A172 (cell line): ENCODE measurements at places on chromosomes 13 and 19. TPM values are rescaled to one million over a fixed set of nuclear protein-coding genes. Genes with fewer than 3 reads are reported as not detected.

SRRM5 gene
- not detected in 2 replicates for total RNA-seq

HSPBP1 gene
- total RNA-seq: 88.0 and 108 TPM in 2 replicates

CEACAM8 gene
- not detected in 2 replicates for total RNA-seq

CLEC17A gene
- not detected in 2 replicates for total RNA-seq

TICAM1 gene
- total RNA-seq: 1.4 and 2.9 TPM in 2 replicates

NCCRP1 gene
- not detected in 2 replicates for total RNA-seq

MTUS2 gene
- total RNA-seq: 0.10 TPM in 1 of 2 replicates, not detected in the other

MAMSTR gene
- 0.93 and 1.1 TPM in 2 replicates for total RNA-seq

ZNF561 gene
- total RNA-seq: 30.1 and 31.4 TPM in 2 replicates

OR7A10 gene
- not detected in 2 replicates for total RNA-seq

CDC42EP5 gene
- total RNA-seq: 17.2 and 19.1 TPM in 2 replicates

ZNF649 gene
- total RNA-seq: 0.78 and 2.4 TPM in 2 replicates

CEACAM3 gene
- not detected in 2 replicates for total RNA-seq

FAM216B gene
- not detected in 2 replicates for total RNA-seq

SELENOV gene
- not detected in 2 replicates for total RNA-seq

RASAL3 gene
- total RNA-seq: not detected in 2 replicates

ZNF45 gene
- 11.1 and 15.9 TPM in 2 replicates for total RNA-seq

RFPL4AL1 gene
- 1.6 TPM in 1 of 2 replicates, not detected in the other for total RNA-seq

ZNF534 gene
- not detected in 2 replicates for total RNA-seq

MUC16 gene
- total RNA-seq: 0.02 TPM in 1 of 2 replicates, not detected in the other

ATP8B3 gene
- total RNA-seq: 8.6 and 12.4 TPM in 2 replicates

MEIOSIN gene
- not detected in 2 replicates for total RNA-seq

LMTK3 gene
- not detected in 2 replicates for total RNA-seq

APC2 gene
- total RNA-seq: 0.79 and 5.5 TPM in 2 replicates

NLRP9 gene
- not detected in 2 replicates for total RNA-seq

CAMSAP3 gene
- total RNA-seq: 1.5 and 2.6 TPM in 2 replicates

OR10H1 gene
- not detected in 2 replicates for total RNA-seq

ADGRL1 gene
- total RNA-seq: 5.1 and 7.6 TPM in 2 replicates

TMEM238 gene
- total RNA-seq: 1.2 TPM in 1 of 2 replicates, not detected in the other

GPR12 gene
- total RNA-seq: not detected in 2 replicates

FFAR3 gene
- total RNA-seq: not detected in 2 replicates

NCAN gene
- not detected in 2 replicates for total RNA-seq

LGALS4 gene
- total RNA-seq: not detected in 2 replicates

PRR19 gene
- total RNA-seq: 2.2 and 3.7 TPM in 2 replicates

GAMT gene
- 101 and 117 TPM in 2 replicates for total RNA-seq

MADCAM1 gene
- total RNA-seq: 0.48 and 0.71 TPM in 2 replicates

SPC24 gene
- 109 and 113 TPM in 2 replicates for total RNA-seq

ERICH6B gene
- not detected in 2 replicates for total RNA-seq

IFNL1 gene
- total RNA-seq: not detected in 2 replicates

ZNF439 gene
- 0.14 TPM in 1 of 2 replicates, not detected in the other for total RNA-seq

CNMD gene
- not detected in 2 replicates for total RNA-seq

TNFRSF19 gene
- 6.0 and 6.5 TPM in 2 replicates for total RNA-seq

ELSPBP1 gene
- not detected in 2 replicates for total RNA-seq

SERPINE3 gene
- not detected in 2 replicates for total RNA-seq

ADAMTS10 gene
- 7.7 and 8.1 TPM in 2 replicates for total RNA-seq

ZNF575 gene
- 0.62 TPM in 1 of 2 replicates, not detected in the other for total RNA-seq

TEKTIP1 gene
- total RNA-seq: not detected in 2 replicates

GFY gene
- not detected in 2 replicates for total RNA-seq

KIR2DL3 gene
- not detected in 2 replicates for total RNA-seq

ZNF677 gene
- total RNA-seq: 5.2 and 9.3 TPM in 2 replicates

KCNN4 gene
- 57.6 and 68.6 TPM in 2 replicates for total RNA-seq

PVR gene
- 60.2 and 76.1 TPM in 2 replicates for total RNA-seq

ATXN8OS gene
- total RNA-seq: not detected in 2 replicates

HSH2D gene
- total RNA-seq: not detected in 2 replicates

NTF4 gene
- total RNA-seq: not detected in 2 replicates

SIGLEC5 gene
- not detected in 2 replicates for total RNA-seq
